Smooth muscle cell of the pulmonary artery (primary cell): ENCODE measurements at places on chromosomes 12 and 14. TPM values are rescaled to one million over a fixed set of nuclear protein-coding genes. Genes with fewer than 3 reads are reported as not detected.

CLIP1 gene
- total RNA-seq, result 63.5 and 85.5 TPM in 2 replicates

TSPAN9 gene
- 63.0 and 87.8 TPM in 2 replicates for total RNA-seq

CLEC4D gene
- not detected in 2 replicates for total RNA-seq

SERPINA9 gene
- not detected in 2 replicates for total RNA-seq

TGM1 gene
- total RNA-seq, result 0.65 and 1.5 TPM in 2 replicates

TMEM253 gene
- 0.13 TPM in 1 of 2 replicates, not detected in the other for total RNA-seq
